Stimulated activated CD4-positive, alpha-beta T cell treated with anti-CD3 and anti-CD28 coated beads, Interleukin-2, amount 100 ng/mL, for 24 hours (primary cell): ENCODE measurements at places on chromosomes 5 and 9.

GRCh38 chr9:2066312-2067273, 51.4 kb downstream of the SMARCA2 start:
- no peak for DNase-seq

- DNase-seq = no peak
Measured at GRCh38 chr5:168147106-168147505, 144.3 kb upstream of the WWC1 start.

DNA sequence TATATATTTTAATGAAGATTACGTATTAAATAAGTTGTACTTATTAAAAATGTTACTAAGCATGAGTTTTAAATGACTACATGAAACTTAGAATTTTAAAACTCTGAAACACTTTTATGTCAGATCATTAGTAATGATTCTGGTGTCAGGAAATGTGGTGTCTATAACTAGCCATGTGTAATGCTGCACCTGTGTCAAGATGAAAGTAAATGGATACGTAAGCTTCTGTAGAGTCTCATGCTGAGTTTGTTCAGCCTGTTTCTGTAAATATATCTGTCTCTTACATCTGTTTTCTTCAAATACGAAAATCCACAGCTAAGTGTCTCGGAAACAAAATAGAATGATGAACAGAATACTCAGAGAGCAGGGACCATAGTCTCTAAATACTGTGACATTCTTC, 278.0 kb upstream of the SMC2 start:
- no peak for DNase-seq

- DNase-seq = no peak
Measured at GRCh38 chr5:96978812-96979449, 43.1 kb downstream of the LNPEP start.

- no peak for DNase-seq
Measured at GRCh38 chr9:128323212-128323730, 632 bp downstream of the COQ4 start.

GRCh38 chr5:72497823-72498222, 9.4 kb downstream of the ZNF366 start:
- DNase-seq = no peak

GRCh38 chr9:89993678-89994630, 389.1 kb downstream of the GADD45G start:
- DNase-seq = no peak
